ENCODE measurements at places on chromosomes 5 and 9.

DNA sequence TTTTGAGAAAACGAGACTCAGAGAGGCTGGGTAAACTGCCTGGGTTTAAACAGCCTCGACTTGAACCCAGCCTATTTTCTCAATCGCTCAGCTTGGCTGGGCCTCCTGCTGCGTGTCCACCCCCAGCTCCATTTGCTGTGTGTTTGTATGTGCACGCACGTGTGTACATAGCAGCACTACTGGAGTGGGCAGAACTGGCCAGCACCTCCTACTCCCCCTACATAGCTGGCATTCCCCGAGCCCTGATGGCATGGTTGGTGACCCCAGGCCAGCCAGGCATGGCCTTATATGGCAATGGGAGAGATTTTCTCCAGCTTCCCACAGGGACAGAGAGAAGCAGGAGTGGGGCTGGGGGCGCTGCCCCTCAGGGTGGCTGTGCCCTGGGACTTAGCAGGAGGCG, 4.1 kb downstream of the AIF1L start:
- DNase-seq = no peak

- no peak for DNase-seq
Observed at GRCh38 chr9:17852108-17852507, 273.2 kb downstream of the SH3GL2 start.

DNA sequence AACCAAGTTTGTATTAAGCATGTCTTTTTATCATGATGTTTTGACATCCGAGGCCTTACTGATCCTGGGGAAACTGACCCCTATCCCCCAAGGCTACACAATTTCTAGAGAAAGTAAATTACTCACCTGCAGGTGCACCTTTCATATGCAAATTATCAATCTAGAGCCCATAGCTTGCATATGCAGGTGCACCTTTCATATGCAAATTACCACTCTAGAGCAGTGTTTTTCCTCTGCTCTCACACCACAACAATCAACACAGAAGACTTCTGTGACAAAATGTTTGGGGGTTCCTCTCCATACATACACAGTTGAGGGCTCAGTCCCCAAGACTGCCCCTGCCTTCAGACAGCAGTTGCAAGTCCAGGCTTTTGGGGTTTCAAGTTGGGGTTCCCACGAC, 203.7 kb upstream of the RORB start:
- DNase-seq = no peak

DNA sequence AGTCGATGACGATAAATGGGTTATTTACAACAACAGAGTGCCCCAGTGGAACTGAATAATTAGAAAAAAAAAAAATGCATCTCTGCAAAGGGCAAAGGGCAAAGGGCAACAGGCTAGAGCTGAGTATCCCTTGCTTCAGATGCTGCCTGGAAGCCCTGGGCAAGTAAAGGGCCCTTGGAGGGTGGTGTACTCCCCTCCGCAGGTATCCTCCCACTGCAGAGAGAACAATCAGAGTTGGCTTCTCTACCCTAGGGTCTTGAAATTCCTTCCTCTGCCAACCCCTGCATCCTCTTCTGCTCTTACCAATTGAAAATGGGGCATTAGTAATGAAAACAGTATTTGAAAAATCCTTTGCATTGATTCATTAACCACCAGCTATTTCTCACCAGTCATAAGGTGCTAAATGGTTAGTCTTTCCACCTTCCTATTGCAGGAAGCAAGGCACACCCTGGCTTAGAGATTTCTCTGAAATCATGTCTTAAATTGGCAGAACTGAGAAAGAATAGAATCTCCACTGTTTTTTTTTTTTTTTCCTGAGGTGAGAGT, 122.6 kb downstream of the SEMA6A start:
- DNase-seq = no peak

DNA sequence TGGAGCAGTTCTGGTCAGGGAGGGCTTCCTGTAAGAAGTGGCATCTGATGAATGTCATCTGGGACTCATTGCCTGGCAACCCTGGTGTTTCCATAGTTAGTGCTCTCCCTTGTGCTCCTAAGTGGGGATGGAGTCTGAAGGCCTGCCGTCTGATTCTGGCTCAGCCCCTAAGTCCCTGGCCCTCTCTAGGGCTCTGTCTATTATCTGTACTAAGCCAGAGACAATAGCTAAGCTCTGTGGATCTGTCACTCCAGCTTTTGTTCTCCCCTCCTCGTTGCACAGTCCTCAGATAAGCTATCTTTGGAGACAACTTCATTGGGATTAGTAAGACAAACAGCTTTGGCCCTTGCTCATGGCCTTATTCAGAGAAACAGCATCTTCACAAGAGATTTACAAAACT, 30.6 kb upstream of the TTC1 start:
- DNase-seq = no peak

- DNase-seq = no peak
Observed at GRCh38 chr9:113898151-113898550, 22.0 kb downstream of the ZNF618 start.

DNA sequence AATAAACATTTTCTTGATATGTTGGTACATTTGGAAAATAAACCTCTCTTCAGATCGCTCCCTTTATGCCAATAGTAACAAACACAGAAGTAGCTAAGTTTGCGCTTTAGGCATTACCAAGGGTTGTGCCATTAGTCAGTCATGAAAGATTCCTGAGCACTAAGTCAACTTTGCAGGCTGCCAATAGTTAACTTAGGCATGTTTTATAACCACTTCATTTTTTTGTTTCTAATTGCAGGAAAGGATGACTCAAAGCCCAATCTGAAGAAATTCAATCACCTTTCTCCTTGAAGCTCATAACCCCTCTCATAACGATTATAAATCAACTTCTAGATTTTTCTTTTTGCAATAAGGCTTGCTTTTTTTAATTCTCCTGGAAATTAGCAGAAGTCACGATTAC, 517.0 kb downstream of the AGTPBP1 start:
- DNase-seq = peak; percentile 49

DNA sequence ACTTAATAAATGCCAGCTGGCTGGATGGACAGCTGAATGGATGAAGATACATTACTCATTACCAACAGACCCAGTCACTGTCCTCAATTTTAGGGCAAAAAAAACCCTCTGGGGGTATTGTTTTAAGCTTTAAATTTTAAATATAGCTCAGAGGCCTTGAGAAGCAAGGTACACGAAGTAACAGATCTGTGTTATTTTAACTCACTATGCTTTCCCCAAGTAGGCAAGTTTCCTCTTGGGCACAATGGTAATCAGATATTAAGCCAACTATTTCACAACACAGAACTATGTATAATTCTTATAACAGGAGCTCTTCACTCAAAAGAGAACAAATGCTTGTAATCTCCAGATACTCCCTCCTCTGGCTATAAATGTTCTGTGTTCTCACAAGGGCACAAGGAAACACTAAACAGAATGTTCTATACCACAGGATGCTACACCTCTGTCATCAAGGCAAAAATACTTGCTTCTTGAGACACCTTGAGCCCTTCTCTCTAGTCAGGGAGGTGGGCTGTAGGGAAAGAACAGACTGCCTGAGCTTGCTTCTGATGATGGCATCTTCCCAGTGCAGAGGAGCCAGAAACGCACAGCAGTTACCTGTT, 443.8 kb downstream of the SPOCK1 start:
- DNase-seq = no peak

DNA sequence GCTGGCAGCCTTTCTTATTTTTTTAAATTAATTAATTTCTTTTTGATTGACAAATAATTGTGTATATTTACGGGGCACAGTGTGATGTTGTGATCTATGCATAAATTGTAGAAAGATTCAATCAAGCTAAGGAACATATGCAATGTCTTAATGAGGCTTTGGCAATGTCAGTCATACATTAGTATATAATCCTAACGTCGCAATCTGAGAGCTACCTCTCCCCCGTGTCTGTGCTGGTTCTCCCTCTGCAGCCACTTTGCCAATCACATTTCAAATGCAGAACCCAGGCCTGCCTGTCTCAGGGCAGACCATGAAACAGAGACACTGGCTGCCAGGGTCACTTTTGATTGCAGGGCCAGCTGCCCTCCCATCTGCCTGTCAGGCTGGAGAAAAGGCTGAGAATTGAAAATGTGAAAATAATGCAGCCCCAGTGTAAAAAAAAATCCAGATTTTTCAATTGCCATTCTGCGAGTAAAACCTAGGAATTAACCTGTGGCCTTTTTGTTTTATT, 56.3 kb downstream of the SLC24A2 start:
- DNase-seq = no peak

DNA sequence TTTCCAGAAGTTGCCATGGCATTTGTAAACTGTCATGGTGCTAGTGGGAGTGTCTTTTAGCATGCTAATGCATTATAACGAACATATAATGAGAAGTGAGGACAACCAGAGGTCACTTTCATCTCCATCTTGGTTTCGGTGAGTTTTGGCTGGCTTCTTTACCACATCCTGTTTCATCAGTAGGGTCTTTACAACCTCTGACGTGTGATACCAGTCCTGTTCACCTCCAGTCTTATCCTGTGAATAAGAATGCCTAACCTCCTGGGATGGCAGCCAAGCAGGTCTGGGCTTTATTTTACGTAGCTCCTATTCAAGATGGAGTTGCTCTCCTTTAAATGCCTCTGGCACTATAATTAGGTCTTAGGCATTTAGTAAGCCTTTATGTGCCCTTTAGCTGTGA, 20.4 kb upstream of the RFK start:
- DNase-seq = no peak

DNA sequence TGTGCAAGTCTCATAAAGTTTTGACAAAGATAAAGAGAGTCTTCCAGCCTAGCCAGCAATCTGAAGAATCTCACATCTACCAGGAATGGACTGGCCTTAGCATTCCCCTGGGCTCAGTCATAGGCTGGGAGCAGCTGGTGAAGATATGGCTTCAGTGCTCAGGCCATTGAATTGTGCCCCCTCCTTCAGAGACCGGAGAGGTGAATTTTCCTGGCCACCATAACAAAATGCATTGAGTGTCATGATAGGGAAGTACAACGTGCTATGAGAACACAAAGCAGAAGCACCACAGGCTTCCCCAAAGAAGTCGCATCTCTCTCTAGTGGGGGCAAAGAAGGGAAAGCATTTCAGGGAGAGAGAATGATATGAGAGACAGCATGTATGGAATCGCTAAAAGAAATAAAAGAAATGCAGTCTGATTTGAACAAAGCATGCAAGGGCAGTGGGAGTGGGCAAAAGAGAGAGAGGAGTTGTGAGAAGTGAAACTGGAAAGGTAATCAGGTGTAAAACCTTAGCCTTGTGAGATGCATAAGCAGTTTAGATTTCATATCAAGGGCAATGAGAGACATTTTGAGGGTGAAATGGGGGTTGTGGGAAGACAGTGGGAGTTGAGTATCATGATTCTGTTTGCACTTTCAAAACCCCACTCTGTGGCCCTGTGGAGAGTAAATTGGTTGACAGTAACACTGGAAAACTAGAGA, 57.1 kb upstream of the NMUR2 start:
- no peak for DNase-seq

- peak; percentile 76 for DNase-seq
Observed at GRCh38 chr5:73792687-73793320, 166.8 kb downstream of the ARHGEF28 start.

- no peak for DNase-seq
Observed at GRCh38 chr9:22863106-22863505, 416.5 kb downstream of the DMRTA1 start.

GRCh38 chr5:132020568-132021339, 9.3 kb upstream of the ACSL6 start:
- DNase-seq = no peak

- peak; percentile 19 for DNase-seq
Observed at GRCh38 chr5:14112998-14113652, 30.0 kb upstream of the TRIO start.

GRCh38 chr5:136032564-136032963, 3.8 kb downstream of the TGFBI start:
- DNase-seq = no peak

DNA sequence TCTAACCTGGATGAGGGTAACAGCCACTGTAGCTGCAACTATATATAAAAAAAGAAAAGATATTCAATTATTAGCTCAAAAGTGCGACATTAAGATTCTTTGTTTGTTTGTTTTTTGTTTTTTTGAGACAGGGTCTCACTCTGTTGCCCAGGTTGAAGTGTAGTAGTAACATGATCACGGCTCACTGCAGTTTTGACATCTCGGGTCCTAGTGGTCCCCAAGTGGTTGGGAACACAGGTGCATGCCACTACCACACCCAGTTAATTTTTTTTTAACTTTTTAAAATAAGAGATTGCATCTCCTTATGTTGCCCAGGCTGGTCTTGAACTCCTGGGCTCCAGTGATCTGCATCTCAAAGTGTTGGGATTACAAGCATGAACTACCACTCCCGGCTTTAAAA, 61.8 kb downstream of the MEF2C start:
- DNase-seq = no peak

- DNase-seq = no peak
Observed at GRCh38 chr5:62778316-62779009, 199.8 kb downstream of the LRRC70 start.

DNA sequence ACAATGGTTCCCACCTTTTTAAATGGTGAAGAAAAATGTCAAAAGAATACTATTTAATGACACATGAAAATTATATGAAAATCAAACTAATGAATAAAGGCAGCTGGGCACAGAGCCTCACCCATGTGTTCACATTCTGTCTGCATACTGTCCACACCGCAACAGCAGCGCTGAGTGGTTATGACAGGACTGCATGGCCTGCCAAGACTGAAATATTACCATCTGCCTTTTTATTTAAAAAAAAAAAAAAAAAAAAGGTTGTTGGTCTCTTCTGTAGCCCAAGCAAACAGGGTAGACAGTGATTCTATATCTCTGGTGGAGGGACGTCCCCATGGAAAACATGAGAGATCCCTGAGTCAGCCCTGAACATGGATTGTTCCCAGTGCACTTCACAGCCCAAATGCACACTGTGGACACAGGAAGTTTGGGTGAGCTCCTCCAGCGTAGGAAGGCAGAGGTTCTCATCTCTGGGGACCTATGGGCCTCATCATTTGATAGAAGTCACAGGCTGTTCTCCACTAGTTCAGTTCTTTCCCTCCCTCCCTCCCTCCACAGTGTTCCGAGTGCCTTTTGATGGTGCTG, 44.9 kb upstream of the SHC3 start:
- no peak for DNase-seq

DNA sequence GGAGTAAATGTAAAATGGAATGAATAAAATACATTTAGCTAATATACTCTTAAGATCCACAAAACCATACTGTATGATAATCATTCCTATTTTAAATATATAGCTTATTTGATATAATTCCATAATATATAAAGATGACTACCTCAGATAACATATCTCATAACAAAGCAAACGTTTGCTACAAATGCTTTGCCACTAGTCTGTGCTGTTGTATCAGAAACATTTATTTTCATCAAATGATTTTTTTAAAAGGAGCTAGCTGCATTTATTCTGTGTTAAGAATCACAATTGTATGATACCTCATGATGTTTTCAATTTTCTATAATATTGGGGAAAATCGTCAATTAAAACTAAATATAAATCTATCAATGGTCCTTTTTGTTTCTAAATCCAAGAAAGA, 567.2 kb downstream of the PTPRD start:
- peak; percentile 23 for DNase-seq

DNA sequence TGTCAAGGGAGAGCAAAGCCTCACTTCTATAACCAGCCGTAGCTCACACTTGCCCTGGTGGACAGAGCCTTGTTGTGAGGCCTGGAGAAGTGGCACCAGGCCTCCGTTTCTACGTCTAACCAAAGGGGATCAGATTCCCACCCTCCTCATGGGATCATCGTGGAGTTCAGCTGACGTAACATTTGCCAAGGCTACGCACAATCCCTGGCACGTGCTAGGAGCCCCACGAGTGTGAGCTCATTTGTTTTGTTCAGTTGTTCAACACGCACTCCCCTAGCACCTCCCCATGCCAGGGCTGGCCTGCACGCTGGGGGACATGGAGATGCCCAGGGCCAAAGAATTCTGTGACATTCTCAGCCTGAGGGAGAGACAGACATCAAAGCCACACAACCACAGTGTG, 23.1 kb downstream of the ADGRD2 start:
- DNase-seq = no peak

All from LoVo (cell line).